ENCODE measurements at places on chromosomes 6 and 20. TPM values are rescaled to one million over a fixed set of nuclear protein-coding genes. Genes with fewer than 3 reads are reported as not detected.

PNPLA1 gene
- 0.27 TPM for polyA plus RNA-seq

DNA sequence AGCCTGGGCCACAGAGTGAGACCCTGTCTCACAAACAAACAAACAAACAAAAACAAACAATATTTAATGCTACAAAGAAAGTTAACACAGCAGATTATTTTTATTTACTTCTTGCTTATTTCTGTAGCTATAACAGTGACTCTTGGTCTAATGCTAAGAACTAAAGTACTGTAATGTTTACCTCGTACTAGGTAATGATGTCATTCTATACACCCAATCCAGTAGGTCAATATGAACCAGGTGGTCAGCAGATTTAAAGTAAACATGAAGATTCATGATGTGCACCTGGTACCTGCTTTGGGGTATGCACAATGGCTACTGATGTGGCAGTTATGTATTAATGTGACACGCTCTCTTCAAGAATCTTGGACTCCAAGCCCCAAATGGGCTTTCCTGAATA, 36.6 kb upstream of the CARMIL1 start:
- DNase-seq = no peak

GRCh38 chr6:40378725-40379074, 208.5 kb downstream of the LRFN2 start:
- DNase-seq = no peak

PSORS1C1 gene
- 0.40 TPM for polyA plus RNA-seq

GRCh38 chr6:31691078-31691463, 10.2 kb upstream of the LY6G5C start:
- DNase-seq = no peak

SLPI gene
- polyA plus RNA-seq = 5.2 TPM

DNA sequence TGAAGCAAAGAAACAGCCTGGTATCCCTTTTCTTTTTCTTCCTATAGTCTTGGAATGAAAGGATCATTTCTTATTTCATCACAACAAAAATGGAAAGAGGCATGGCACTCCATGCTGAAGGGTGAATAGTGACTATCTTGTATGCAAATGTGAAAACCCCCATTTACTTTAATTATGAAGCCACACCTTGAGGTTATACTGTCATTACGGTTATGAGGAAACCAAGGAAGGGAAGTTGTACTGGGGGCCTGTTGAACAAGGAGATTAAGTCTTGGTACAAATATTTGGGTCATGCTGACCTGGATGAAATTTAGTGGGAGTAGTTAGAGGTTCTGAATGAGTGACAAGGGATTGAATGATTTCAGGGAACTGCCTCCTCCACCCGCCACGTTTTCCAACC, 8.7 kb upstream of the STXBP5 start:
- no peak for DNase-seq

ACTL10 gene
- polyA plus RNA-seq = 1.2 TPM

- DNase-seq = no peak
These were observed 58.2 kb upstream of the BCLAF1 start for GRCh38 chr6:136347847-136348246.

GRCh38 chr20:3551681-3552434, 81.0 kb downstream of the ATRN start:
- DNase-seq = no peak

DNA sequence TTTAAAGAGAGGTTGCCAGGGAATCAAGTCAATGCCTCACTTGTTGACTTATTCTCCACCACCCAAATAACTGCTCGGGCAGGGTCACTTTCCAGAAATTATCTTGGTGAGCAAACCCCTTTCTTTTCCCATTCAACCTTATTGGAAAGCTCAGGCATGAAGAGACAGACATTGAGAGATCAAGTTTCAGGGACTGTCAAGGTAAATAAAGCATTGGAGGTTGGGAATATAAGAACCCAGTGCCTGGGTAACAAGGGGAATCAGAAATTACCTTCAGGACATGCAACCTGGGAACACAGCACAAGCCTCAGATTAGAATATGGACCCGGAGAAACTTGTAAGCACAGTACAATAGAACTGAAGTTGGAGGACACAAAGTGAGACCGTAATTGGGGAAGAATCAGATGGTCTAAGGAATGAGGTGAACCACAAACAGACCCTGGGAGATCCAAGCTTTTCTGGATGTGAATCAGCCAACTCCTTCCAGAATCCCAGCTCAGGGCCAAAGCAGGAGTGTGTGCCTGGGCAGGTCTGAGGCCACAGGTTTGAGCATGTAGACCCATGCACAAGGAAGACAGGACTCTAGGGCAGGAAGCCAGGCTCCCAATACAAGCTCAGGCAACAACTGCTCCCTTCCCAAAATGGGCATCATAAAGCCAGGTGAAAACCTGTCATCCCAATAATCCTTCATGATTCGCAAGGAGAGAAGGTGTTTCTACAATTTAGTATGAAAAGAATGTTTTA, 512.8 kb downstream of the MAFB start:
- no peak for DNase-seq

DNA sequence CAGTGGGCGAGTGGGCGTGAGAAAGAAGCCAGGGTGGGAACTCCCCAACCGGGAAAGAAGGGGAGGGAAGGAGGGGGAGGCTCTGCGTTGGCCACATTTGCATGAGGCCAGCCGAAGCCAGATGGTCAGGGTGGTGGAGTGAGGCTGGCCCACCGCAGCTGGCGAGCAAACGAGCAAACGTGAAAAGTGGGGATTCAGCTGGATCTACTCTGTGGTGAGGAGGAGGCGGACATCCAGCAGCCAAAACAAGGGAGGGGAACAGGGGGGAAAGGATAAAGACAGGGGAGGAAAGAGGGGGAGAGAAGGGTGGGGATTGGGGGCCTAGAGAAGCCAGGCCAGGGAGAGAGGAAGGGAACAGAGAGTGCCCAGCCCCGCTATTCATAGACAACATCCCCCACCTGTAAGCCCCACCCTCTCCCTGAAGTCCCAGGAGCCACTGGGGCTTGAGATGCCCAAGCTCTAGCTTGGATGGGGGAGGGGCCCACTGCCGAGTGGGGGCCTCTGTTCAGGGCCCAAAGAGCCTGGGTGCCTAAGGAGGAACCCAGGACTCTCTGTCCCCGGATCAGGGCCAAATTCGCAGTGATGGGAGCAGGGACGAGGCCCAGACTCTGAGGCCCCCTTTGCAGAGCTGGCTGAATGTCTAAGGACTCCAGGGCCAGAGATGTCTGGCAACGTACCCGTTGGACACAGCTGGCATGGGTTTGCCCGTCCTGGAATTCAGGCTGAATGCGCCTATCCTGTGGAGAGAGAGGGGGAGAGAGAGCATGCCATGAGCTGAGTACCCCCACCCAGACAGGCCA, 45.1 kb downstream of the CPNE5 start:
- no peak for DNase-seq

DNA sequence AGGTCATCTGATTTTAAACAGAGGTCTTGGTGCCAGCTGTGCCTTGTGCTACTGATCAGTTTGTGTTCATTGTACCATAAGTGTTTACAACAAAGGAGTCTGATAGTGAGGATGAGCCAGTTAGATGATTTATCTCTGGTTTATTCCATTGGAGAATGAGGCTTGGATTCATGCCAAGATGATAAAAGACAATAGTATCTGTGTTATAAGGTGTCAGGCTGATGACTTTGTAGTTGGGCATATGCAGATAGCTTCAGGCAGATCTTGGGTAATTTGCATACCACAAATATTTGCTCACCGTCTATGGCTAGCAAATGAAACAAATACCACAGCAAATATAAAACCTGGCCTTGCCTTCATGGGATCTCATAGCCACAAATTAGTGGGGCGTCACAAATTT, 43.3 kb upstream of the PHACTR2 start:
- DNase-seq = no peak

DNA sequence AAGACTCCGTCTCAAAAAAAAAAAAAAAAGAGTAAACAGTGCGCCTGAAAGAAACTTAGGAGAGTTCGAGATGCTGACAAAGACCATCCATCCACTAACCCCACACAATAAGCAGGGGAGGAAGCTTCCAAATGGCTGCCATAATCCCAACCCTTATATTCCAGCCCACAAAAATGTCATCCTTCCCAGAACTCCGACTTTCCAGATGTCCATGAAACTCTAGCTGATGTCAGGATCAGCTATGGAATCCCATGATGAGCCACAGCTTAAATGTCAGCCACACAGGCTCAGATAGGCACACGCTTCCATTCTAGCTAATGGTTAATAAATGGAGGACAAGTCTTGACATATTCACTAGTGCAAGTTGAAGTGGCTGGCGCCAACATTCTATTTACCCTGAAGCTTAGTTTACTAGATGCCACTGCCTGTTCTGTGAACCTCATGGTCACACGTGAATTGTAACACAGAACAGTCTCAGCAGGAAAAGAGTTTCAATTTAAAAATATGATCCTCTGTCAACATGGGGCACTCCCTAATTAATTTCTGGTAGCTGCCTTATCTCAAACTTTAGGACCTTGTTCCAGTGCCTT, 75.5 kb downstream of the FOXF2 start:
- no peak for DNase-seq

FAM83C gene
- 0.05 TPM for polyA plus RNA-seq

NECAB3 gene
- 30.9 TPM for polyA plus RNA-seq

DNA sequence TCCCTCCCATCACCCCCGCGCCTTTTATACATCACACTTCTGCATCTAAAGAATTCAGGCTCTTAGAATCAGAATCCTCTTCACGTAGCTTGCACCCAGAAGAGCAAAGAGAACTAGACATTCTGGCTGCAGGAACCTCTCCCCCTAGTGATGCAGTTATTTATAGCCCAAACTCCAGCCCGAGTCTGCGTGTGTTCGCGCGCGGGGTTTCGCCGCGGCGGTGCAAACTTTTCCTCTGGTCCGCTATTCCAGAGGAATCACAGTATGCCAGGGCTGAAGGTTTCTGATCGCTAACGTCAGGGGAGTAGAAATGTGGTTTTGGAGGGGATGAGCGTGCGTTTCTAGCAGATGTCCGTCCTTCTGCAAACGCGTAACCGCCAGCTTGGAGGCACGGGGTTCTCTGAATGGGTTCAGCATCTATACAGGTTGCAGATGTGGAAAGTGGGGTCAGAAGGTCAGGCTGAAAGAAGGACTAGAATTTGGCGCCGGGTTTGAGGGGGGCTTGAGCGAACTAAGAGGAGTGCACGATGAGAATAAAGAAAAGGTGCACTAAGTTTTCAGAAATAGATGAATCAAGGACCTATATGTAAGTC, 1.8 kb downstream of the EPHA7 start:
- DNase-seq = peak; percentile 54

DNA sequence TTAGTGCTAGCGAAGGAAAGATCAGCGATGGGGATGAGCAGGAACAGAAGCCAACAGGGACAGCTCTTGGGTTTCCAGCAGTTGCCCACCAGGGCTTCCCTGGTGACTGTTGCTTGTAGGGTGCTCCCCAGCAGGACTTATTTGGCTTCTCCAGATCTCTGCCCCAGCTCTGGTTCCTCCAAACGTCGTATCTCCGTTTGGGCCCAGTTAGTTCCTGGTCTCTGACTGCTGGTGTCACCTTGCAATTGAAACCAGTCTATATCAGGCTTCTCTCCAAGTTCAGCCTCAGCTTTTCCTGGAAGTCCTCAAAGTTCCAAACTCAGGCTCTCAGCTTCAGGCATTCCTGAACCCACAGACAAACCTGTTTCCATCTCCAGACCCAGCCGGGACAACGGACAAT, 70.8 kb upstream of the NXT1 start:
- DNase-seq = no peak

FAM210B gene
- polyA plus RNA-seq = 25.4 TPM

DNA sequence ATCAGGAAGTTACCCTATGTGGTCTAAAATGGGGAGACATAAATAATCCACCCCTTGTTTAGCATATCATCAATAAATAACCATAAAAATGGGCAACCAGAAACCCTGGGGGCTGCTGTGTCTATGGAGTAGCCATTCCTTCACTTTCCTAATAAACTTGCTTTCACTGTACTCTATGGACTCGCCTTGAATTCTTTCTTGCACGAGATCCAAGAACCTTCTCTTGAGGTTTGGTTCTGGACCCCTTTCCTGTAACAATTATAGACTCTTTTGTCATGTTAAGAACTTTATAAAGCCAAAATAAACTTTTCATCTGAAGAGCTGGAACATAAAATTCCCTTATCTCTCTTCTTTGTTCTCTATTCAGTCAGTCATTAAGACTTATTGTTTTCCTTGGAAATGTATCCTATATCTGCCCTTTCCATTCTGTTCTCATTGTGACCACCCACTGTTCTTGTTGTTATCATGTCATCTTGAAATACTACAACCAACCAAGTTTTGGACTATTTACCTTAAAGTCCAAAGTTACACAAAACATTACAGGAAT, 29.3 kb upstream of the ZBTB24 start:
- peak; percentile 15 for DNase-seq

- DNase-seq = no peak
These were observed 6.5 kb downstream of the PEDS1 start for GRCh38 chr20:50146732-50147662.

RBPJL gene
- polyA plus RNA-seq = 0.53 TPM

GRCh38 chr20:38143646-38144554, 21.2 kb downstream of the TGM2 start:
- no peak for DNase-seq

CCN5 gene
- 0.50 TPM for polyA plus RNA-seq

DNA sequence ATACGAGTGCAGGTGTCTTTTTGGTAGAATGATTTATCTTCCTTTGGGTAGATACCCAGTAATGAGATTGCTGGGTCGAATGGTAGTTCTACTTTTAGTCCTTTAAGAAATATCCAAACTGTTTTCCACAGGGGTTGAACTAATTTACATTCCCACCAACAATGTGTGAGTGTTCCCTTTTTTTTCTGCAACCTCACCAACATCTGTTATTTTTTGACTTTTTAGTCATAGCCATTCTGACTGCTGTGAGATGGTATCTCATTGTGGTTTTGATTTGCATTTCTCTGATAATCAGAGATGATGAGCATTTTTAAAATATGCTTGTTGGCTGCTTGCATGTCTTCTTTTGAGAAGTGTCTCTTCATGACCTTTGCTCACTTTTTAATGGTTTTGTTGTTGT, 1.9 kb upstream of the ZNF831 start:
- DNase-seq = no peak

GRCh38 chr20:56418385-56418861, 6.4 kb downstream of the CASS4 start:
- no peak for DNase-seq

DNA sequence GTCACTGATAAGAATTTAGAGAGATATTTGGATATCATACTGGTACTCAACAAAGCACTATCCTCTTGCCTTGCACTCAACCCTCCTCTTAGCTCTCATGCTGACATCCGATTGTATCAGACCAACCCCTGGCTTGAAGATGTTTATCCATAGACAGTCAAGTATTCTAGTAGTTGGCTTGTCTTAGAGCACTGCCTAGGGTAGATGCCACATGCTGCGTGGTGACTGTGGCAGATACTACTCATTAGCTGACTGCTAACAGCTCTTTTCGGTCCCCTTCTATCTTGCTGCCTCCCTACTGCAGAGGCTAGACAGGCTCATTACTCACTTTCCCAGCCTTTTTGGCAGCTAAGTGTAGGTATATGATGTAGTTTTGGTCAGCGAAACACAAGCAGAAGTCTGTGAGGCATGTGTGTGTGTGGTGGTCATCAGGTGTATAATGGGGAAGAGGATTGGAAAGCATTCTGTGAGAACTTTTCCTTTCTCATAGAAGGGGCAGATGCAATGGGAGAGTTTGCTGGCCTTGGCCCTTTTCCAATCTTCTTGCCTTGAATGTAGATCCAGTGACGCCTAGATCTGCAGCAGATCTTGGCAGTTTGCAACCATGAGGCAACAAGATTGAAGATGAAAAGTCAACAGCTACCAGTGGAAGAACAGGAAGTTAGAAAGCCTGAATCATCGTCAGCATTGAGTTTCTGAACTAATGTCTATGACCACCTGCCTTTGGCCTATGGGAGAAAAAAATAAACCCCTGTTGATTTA, 4.4 kb upstream of the IFNGR1 start:
- no peak for DNase-seq
